ENCODE measurements at places on chromosomes 2 and 18.

GRCh38 chr2:6954586-6954985 lies 37.4 kb downstream of the RNF144A start:
- DNase-seq: no peak

GRCh38 chr2:237674731-237675276 lies 47.4 kb downstream of the LRRFIP1 start:
- DNase-seq: peak; percentile 88

DNA sequence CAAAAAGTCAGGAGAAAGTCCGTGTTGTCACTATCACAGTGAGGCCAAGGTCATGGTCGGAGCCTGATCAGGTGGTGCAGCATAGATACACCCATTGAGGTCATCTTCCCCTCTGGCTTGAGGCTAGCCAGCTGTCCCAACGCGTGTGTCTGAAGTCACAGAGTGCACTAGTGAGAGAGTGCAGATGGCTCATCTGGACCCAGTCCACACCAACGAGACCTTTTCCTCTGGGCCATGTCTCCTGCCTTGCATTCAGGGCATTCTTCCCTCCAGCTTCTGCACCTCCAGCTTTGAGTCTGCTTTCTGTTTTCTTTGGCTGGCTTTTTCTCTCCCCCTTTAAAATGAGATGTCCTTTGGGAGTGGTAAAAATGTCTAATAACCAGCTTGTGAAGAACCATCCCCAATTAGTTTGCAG lies 146.9 kb downstream of the TDRD15 start:
- no peak for DNase-seq

DNA sequence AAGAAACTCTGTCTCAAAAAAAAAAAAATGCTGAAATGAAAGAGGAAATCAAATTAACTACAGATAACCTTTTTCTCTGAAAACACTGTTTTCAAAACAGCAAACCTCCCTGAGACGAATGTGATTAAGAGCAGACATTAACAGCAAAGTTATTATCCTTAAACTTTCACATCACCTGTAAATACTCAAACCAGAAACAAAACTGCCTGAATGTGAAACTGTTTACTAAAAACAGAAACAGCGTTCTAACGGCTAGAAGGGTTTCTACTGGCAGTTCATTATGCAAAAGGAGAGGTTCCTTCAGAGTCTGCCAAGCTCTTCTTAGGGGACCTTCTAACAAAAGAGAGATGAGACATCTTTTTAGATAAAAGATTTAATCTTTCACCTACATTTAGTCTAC lies 45.9 kb downstream of the PNO1 start:
- no peak for DNase-seq

GRCh38 chr18:79397830-79398761 lies 2.4 kb downstream of the NFATC1 start:
- no peak for DNase-seq

DNA sequence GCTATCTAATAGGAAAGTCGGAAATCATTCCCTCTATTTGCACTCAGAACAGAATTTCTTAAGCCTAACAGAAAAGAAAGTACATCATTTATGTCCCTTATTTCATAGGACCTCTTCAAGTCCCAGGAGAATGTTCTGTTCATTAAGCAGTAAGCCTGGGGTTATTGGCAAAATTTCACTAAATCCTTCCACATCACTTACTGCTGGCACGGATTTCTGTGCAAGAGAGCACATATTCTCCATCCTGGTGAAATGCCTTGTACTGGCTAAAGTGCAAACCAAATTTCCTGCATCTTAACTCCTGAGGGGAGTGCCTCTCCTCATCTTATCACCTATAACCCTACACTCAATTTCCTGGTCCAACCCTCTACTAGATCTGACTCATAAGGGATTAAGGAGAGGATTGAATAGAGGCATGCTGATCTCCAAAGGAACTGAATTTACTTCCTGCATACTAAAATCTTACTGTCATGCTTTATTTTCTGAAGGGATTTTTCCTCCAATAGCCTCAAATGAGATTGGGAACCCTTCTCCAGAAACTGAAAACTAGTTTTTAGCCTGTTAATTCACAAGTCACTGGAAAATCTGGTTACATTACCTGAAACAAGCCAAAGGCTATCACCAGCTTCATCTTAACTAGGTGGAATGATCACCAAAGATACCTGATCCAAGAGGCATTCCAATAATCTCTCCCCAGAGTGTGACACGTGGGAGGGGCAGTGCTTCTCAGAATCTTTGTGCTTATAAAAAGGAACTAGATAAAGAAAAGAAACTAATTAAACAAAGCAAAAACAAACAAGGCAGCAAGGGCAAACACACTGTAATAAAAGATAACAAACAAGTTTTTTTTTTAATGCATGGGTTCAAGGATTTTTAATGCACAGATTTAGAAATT lies 311.1 kb downstream of the NR4A2 start:
- no peak for DNase-seq

DNA sequence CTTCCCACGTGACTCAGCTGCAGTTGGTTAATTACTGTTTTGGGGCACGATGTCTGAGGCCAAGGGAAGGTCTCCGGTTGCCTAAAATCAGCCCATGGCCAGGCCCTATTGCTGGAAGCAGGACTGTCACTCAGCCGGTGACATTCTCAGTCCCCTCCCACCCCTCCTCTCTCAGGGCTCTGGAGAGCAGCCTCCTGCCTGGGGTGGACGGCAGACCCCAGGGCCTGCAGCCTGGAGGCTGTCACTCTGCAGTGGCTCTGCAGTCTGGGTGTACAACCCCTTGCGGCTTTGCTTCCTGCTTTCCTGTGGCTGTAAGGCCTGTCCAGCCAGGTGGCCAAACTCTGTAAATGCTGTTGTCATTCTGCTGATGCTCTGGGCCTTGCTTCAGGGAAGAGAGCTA lies 32.8 kb downstream of the ZBTB7C start:
- no peak for DNase-seq

GRCh38 chr2:167240671-167241070 lies 352.4 kb downstream of the XIRP2 start:
- no peak for DNase-seq

GRCh38 chr2:239569401-239570090 lies 168.7 kb upstream of the HDAC4 start:
- no peak for DNase-seq

GRCh38 chr2:29219374-29219773 lies 104.2 kb downstream of the CLIP4 start:
- DNase-seq: no peak

GRCh38 chr2:151553-152334 lies 105.4 kb upstream of the FAM110C start:
- no peak for DNase-seq

DNA sequence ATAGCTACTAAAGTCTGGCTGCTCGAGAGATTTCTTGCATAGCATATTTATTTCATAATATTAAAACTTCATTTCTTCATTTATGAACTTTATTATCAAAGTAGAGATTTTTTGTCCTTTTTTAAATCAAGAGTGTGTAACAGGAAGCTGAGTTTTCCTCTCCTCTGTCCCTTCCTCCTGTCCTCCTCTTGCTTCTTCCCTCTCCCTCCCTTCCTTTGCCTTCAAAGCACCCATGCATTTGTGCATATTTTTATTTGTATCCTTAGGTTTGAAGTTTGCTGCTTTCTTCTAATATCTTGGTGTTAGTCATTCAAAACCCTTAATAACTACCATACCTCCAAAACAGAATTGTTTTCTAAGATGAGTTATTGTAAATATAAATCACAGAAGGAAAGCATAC lies 174.6 kb downstream of the SNTG2 start:
- no peak for DNase-seq

DNA sequence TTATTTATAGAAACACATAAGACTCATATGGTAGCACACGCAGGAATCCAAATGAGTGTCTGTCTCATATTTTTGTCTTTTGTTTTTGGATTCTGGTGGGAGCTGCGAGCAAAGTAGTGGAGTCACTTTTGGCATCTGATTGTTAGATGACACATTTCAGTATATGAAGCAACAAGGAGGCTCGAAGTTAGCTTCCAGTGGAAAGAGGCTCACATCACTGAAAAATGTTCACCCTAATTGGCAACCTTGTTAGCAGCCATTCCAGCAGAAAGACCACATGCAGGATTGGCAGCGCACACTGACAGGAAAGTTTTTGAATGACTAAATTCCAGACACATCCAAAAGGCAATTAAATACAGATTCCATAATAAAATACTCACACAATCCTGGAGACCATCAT lies 87.4 kb downstream of the MYT1L start:
- no peak for DNase-seq

GRCh38 chr18:74631623-74632350 lies 34.1 kb downstream of the ZNF407 start:
- DNase-seq: no peak

DNA sequence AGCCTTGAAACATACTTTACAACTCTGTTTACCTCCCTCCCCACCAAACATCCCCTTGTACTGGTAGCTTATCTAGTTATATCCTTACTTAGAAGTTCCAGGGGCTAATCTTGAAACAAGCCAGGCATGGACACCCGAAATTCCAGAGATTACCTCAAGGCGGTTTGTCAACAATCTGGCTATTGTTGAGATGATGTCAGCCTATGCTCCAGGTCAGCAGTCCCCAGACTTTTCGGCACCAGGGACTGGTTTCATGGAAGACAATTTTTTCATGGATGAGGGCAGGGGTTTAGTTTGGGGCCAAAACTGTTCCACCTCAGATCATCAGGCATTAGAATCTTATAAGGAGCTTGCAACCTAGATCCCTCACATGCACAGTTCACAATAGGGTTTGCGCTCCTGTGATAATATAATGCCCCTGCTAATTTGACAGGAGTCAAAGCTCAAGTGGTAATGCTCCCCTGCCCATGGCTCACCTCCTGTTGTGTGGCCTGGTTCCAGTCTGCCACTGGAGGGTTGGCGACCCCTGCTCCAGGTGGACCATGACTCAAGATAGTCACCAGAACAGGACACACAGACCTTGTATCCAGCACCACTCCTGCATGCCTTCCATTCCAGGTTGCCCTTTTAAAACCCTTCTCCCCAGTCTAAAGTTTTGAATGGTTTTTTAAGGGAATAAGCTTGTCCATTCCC lies 171.2 kb downstream of the SPAG16 start:
- no peak for DNase-seq

DNA sequence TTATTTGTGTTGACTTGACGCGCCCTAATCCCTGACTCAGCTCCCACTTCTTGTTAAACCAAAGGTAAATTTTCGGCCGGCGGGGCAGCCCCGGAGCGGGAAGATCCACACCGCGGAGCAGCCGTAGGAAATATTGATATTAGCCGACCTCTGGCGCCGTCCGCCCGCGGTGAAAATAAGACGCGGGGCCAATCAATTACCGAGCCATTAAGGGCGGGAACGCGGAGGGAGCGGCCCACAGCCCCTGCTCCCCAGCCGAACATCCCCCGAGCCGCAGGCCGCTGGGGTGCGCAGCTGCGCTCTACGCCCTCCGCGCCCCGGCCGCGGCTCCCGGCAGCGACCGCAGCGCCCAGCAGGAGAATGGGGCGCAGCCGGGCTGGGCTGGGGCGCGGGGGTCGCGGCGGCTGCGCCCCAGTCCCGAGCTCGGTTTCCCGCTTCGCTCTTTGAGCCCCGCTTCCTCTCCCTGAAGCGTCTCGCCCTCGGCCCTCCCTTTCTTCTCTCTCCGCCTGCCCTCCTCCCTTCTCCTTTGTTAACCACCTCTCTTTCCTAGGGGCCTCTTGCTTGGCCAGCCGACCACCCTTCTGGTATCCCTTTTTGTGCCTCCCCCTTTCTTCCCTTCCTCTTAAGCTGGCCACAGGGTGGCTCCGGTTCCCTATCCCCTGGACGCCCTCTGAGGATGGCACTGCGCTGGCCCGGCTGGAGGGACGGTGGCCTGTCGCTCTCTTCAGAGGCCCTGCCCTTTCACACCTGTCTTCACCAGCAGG lies 40.9 kb downstream of the CELF4 start:
- no peak for DNase-seq

DNA sequence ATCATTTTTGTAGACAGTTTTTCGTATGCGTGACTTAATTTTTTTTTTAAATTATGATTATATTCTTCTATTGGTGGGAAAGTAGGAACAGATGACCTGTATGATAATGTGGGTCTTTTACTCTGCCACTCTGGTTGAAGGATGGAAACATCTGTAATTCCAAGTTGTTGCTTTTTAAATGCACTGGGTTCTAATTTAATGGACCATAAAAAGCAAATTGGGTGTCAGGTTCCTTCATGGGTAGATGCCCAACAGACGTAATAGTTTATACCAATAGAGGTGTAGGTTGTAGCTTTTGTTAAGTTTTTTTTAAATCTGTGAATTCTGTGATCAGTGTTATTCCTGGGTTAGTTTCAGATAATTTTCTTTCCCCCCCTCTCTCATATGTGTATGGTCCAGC lies 117.6 kb downstream of the MAP4K4 start:
- DNase-seq: no peak

- DNase-seq: no peak
Measured at GRCh38 chr2:72998724-72999123, 72.8 kb downstream of the SFXN5 start.

DNA sequence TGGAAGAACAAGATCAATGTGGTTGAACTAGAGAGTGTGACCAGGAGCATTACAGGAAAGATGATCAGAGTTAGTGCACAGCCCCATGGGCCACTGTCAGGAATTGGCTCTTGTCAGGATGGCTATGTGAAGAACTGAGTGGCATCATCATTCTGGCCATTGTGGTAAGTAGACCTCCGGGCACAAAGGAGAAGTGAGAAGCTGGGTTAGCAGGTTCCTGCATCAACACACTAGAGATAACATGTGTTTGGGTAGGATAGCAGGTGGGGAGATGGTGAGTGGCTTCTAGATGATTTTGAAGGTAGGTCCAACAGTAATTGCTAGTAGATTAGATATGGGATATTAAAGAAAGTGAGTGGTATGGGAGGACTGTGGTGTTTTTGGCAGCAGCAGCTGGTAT lies 408.2 kb downstream of the TSN start:
- DNase-seq: no peak

GRCh38 chr2:132446444-132446843 lies 29.8 kb downstream of the GPR39 start:
- DNase-seq: no peak

GRCh38 chr2:240498958-240499260 lies 58.9 kb downstream of the ANKMY1 start:
- DNase-seq: peak; percentile 83

GRCh38 chr2:134198006-134198634 lies 55.8 kb upstream of the MGAT5 start:
- no peak for DNase-seq

DNA sequence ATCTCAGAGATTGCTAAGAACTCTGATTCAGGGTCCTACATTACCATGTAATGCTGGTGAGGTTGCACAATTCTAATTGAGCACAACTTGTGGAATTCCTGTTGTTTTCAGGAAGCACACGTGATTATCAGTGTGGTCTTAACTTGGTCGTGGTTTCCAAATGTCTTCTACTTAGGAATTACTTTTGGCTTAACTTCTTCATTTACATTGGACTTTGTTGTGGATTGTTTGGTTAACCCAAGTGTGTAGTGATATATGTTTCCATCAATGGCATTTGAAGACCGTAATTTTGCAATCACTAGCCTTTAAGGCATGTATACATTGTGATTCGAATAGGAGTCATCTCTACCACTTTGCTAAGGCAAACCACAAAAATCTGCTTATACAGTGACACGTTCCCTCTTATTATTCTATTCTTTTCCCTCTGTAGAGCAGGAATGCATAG lies 373.3 kb downstream of the IRS1 start:
- no peak for DNase-seq

- DNase-seq: no peak
Measured at GRCh38 chr2:144659731-144660275, 139.9 kb upstream of the ZEB2 start.

GRCh38 chr2:31983762-31984467 lies 26.9 kb downstream of the MEMO1 start:
- DNase-seq: no peak

All from osteocyte (in vitro differentiated cells).